ENCODE measurements at places on chromosomes 16 and 17.
A peak's percentile ranks its signal among the peaks of the same experiment; 100 is the strongest.

DNA sequence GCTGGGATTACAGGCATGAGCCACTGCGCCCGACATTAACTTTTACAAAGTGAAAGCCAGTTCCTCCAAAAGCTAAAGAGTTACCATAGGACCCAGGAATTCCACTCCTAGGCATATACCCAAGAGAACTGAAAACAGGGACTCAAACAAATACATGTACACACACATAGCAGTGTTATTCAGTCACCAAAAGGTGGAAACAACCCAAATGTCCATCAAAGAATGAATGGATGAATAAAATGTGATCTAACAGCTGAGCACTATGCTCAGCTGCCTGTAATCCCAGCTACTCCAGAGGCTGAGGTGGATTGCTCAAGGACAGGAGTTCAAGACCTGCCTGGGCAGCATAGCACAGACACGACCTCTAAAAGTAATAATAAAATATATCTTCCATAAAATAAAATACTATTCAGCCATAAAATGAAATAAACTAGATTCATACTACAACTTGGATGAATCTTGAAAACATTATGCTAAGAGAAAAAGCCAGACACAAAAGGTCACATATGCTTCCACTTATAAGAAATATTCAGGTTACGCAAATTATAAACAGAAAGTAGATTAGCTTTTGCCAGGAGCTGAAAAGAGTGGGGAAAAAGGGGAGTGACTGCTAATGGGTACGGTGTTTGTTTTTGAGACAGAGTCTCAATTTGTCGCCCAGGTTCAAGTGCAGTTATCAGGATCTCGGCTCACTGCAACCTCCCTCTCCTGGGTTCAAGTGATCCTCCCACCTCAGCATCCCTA is 9.3 kb upstream of the USP7 start:
- no peak for DNase-seq

GRCh38 chr17:67509390-67510287 is 132.6 kb downstream of the PITPNC1 start:
- no peak for DNase-seq

GRCh38 chr17:10010752-10011151 is 105.7 kb upstream of the RCVRN start:
- no peak for DNase-seq

GRCh38 chr17:51083981-51084380 is 36.7 kb downstream of the SPAG9 start:
- no peak for DNase-seq

DNA sequence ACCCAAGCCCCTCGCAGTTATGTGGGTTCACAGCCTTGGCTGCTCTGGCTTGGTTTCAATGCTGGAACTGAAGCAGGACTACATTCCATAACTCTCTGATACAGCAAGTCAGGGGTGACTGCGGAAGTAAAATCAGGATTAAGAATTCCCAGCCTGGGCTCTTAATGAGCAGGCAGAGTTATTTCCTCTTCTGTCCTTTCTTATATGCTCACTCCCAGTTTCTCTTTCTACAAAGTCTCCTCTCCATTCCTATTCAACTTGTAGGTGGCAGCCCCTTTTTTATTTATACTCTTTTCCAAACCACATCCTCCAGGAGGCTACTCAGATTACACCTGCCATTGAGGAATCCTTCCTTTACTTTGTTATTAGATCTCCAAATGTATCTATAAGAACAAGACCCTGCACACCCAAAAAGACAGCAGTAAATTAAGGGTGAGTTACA is 40.3 kb downstream of the HOXB1 start:
- no peak for DNase-seq

DNA sequence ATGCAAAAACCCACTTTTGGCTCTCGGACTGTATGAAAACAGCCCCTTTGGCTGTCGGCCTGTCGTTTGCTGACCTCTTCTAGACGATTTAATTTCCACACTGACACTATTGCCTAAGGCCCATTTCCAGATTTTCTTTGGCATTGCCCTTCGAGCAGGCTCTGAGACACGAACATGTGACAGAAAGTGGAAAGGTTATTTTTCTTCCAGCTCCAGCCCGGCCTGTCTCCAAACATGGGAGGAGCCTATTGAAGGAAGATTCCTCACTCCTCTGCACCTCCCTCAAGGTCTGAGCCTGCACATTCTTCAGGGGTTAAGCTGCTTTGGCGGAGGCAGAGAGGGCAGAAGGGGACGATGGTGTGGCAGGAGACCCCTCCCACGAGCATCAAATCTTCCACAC is 85.9 kb upstream of the FOXF1 start:
- DNase-seq: no peak

DNA sequence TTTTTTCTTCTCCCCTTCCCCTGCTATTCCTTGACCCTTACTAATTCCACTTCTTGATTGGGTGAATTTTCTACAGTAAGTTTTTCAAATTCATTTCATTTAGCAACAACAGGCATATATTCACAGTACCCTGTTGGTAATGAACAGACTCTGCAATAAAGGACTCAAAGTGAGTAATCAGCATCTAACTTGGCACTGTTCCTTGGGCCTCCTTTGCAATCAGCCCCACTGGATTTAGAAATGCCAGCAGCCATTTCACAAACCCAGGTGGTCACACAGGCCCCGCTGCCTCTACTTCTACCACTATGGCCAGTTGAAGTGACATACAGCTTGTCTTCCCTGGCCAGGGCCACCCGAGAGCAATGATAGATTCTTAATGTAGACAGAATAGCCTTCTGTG is 113.8 kb downstream of the CYB561 start:
- DNase-seq: no peak

GRCh38 chr16:3874794-3875692 is 5.5 kb downstream of the CREBBP start:
- no peak for DNase-seq

GRCh38 chr17:79732804-79733691 is 2.3 kb downstream of the ENPP7 start:
- no peak for DNase-seq

GRCh38 chr17:77697480-77698400 is 260.8 kb upstream of the TNRC6C start:
- DNase-seq: no peak

DNA sequence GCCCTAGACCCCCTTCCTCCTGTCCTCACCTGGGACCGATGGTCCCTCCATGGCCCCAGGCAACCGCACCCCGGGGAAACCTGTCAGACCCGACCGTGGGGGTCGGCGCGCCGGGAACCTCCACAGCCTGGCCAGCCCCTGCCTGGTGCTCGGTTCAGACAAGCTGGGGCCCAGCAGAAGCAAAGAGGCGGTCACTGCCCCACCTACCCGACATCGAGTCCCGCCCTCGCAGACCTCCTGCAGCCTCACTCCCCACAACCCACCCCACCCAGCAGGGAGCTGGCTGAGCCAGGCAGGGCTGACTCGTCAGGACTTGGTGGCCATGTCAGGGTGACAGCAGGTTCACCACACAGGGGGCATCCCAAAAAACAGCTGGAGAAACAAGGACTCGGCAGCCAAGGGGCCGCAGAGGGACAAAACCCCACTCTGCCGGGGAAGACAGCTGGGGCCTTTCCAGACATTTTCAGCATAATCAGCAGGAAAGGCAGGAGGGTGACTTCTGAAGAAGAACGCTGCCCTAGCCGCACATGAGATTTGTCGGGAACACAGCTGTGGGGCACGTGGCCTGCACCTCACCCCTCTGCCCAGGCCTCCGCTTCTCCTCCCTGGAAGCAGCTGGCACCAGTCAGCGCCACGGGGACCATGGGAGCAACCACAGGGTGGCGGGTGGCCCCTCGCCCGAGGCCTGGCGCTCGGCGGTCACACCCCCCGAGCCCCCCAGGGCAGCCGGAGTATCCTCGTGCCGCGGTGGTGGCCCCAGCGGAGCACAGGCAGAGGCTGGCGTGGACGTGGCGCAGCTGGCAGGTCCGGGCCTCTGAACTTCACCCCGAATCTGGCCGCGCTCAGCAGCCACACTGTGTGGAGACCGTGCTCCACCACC is 22.9 kb downstream of the GNPTG start:
- DNase-seq: no peak

GRCh38 chr17:17144061-17144460 is 62.1 kb downstream of the PLD6 start:
- DNase-seq: no peak

DNA sequence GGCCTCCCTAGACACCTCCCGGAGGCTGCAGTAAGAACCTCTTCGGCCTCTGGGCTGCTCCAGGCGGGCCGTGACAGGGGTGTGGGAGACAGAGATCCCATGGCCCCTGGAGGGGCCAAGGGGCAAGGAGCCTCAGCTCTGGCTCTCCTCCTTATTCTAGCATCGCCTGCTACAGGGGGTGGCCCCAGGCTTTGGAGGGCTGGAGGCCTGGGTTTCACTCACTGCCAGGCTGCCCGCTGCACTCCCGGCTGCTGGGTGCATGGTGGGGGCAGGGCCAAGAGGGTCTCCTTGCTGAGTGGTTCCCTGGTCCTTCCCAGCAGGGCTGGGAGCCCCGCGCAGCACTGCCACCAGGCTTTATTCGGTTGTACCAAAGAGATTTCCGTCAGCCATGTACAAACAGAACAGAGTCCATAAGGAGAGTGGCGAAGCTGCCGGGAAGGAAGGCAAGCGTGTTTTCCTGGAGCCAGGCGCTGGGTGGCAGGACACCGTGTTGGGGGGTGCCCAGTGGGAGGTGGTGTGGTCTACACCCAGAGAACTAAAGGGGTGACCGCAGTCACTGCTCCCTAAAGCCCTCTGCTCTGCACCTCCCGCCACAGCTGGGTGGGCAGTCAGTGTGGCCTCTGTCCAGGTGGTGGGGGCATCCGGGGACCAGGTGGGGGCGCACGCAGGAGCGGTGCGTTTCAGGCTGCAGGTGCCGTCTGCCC is 2.0 kb downstream of the NPB start:
- peak; percentile 32 for DNase-seq

Data from left hindlimb (tissue), 1 donor.